ENCODE measurements at places on chromosomes 6 and 20. TPM values are rescaled to one million over a fixed set of nuclear protein-coding genes. Genes with fewer than 3 reads are reported as not detected.

KHDC1 gene
- total RNA-seq = 0.24 TPM

SASH1 gene
- total RNA-seq = 9.4 TPM

CLPSL1 gene
- total RNA-seq = not detected

LBP gene
- total RNA-seq = not detected

QRSL1 gene
- 22.4 TPM for total RNA-seq

Measured in tracheal epithelial cell (primary cell).